ENCODE measurements at places on chromosomes 1 and 21. TPM values are rescaled to one million over a fixed set of nuclear protein-coding genes. Genes with fewer than 3 reads are reported as not detected.

Gene FCRL4
- total RNA-seq, result under 0.01 TPM

Gene AMPD1
- total RNA-seq, result not detected

Gene PRAMEF20
- total RNA-seq, result not detected

Gene FASLG
- total RNA-seq, result not detected

Gene NR5A2
- total RNA-seq, result 3.6 TPM

Gene INPP5B
- total RNA-seq, result 22.5 TPM

Gene CD48
- not detected for total RNA-seq

Gene ZNF362
- 26.1 TPM for total RNA-seq

Gene CRYZL1
- total RNA-seq, result 20.9 TPM

Gene UMODL1
- total RNA-seq, result not detected

Gene HES5
- total RNA-seq, result not detected

Gene SMCP
- not detected for total RNA-seq

Gene ETV3L
- not detected for total RNA-seq

Gene CRNN
- total RNA-seq, result not detected

Gene AMY1C
- total RNA-seq, result not detected

Gene CCDC185
- total RNA-seq, result not detected

Gene MX2
- total RNA-seq, result 0.98 TPM

Gene CRP
- total RNA-seq, result not detected

Gene OR2G6
- not detected for total RNA-seq

Gene TTC24
- not detected for total RNA-seq

Gene HIPK1
- 36.3 TPM for total RNA-seq

Gene SLC45A3
- 14.4 TPM for total RNA-seq

Gene AKR1A1
- total RNA-seq, result 135 TPM

Gene AKNAD1
- total RNA-seq, result not detected

Gene BLACAT1
- total RNA-seq, result under 0.01 TPM

Gene GON4L
- total RNA-seq, result 42.8 TPM

Gene HSD3B1
- not detected for total RNA-seq

Gene NTRK1
- not detected for total RNA-seq

Gene GDAP2
- 25.5 TPM for total RNA-seq

Gene TPTE
- total RNA-seq, result not detected

Gene CHRM3
- 2.0 TPM for total RNA-seq

Gene CSMD2
- total RNA-seq, result not detected

Gene MSH4
- 0.10 TPM for total RNA-seq

Gene WNT3A
- total RNA-seq, result not detected

Gene CFHR4
- not detected for total RNA-seq

Gene OTUD7B
- total RNA-seq, result 12.7 TPM

Gene SEC16B
- total RNA-seq, result 0.65 TPM

Gene VWA5B1
- not detected for total RNA-seq

Gene CFAP74
- total RNA-seq, result not detected

Gene TSPAN1
- total RNA-seq, result not detected

Gene TNFRSF9
- total RNA-seq, result 0.96 TPM

Gene C1orf115
- 28.2 TPM for total RNA-seq

Gene NIBAN1
- total RNA-seq, result 6.4 TPM

Gene PLXNA2
- total RNA-seq, result 171 TPM

Gene CYP4A11
- not detected for total RNA-seq

Gene VPS13D
- total RNA-seq, result 36.4 TPM

Gene ACOT11
- 3.6 TPM for total RNA-seq

Gene TXLNA
- 93.1 TPM for total RNA-seq

Gene DNM3
- 3.8 TPM for total RNA-seq

Gene OR2M4
- not detected for total RNA-seq

Gene BRDT
- total RNA-seq, result not detected

Data from vein endothelial cell (primary cell).